ENCODE measurements at places on chromosomes 12 and 14.
A peak's percentile ranks its signal among the peaks of the same experiment; 100 is the strongest.

GRCh38 chr12:31749024-31749704 is 20.3 kb upstream of the AMN1 start:
- peak; percentile 99 for DNase-seq
- no peaks in the 10 kb centered on the region for H3K36me3 ChIP-seq
- peaks cover 2% of the 10 kb centered on the region for H3K4me1 ChIP-seq
- no peak overlapping the region for H3K4me3 ChIP-seq

GRCh38 chr14:51939755-51940301 is 49.5 kb upstream of the RTRAF start:
- no peak overlapping the region for H3K27ac ChIP-seq
- H3K4me1 ChIP-seq = no peaks in the 10 kb centered on the region
- no peak for DNase-seq

DNA sequence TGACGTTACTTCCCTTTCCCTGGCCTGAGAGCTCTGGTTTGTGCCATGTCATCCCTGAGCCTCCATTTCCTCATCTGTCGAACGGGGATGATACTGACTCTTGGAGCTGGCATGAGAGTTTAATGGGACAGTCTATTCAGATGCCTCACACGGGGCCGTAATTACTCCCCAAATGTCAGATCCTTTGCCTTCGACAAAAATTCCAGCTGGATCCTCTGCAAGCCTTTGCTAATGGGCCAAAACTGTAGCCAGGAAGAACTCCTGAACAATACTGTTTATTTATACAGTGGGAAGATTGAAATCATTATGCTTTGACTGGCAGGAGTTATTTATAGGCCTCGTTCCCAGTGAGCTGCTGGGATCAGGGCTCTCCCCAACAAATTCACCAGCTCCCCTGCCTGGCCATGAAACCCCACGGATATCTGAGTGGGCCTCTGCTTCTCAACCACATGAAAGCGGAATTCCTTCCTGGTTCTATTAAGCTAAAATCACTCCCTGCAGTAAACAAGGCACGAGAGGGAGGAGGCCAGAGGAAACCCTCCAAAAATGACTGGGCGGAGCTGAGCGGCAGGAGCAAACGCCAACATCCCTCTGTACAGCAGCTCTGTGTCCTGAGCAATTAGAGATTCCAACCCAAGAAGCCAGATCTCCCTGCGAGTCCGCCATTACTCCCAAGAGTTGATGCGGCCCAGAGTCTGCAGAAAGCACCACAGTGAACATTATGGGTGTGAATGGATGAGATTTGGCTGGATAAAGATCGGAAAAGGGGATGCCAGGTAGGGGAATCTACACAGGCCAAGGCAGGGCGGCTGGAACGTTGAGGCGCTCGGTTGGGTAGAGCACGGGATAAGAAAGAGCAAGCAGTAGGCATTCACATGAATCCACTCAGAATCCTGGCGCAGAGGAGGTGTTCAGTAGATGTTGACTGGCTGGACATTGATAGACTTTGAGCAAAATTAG is 326.1 kb downstream of the BCL11B start:
- H3K4me3 ChIP-seq = no peak overlapping the region
- no peaks in the 10 kb centered on the region for H3K36me3 ChIP-seq
- no peaks in the 10 kb centered on the region for H3K27me3 ChIP-seq
- no peak overlapping the region for H3K27ac ChIP-seq

DNA sequence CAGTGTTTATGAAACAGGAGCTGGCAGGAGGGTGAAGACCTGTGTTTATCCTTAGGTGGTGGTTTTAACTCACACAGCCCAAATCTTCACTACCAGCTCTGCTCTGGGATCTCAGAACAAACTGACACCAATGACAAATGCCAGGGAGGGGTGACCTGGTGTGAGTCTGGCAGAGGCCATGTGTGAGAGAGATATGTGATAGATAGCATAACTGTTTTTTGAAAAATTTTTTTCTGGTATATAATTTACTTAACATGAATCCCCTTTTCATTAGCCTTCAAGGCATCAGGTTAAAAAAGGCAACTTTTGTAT is 51.5 kb downstream of the SLC38A4 start:
- H3K4me3 ChIP-seq = no peak overlapping the region
- H3K36me3 ChIP-seq = no peaks in the 10 kb centered on the region
- no peaks in the 10 kb centered on the region for H3K27me3 ChIP-seq
- no peak overlapping the region for H3K27ac ChIP-seq
- peaks cover 8% of the 10 kb centered on the region for H3K4me1 ChIP-seq

- H3K4me1 ChIP-seq = no peaks in the 10 kb centered on the region
- no peak overlapping the region for H3K4me3 ChIP-seq
- H3K27me3 ChIP-seq = peaks cover 18% of the 10 kb centered on the region
- H3K27ac ChIP-seq = no peak overlapping the region
Observed at GRCh38 chr12:6914947-6915788, 788 bp downstream of the ENO2 start.

DNA sequence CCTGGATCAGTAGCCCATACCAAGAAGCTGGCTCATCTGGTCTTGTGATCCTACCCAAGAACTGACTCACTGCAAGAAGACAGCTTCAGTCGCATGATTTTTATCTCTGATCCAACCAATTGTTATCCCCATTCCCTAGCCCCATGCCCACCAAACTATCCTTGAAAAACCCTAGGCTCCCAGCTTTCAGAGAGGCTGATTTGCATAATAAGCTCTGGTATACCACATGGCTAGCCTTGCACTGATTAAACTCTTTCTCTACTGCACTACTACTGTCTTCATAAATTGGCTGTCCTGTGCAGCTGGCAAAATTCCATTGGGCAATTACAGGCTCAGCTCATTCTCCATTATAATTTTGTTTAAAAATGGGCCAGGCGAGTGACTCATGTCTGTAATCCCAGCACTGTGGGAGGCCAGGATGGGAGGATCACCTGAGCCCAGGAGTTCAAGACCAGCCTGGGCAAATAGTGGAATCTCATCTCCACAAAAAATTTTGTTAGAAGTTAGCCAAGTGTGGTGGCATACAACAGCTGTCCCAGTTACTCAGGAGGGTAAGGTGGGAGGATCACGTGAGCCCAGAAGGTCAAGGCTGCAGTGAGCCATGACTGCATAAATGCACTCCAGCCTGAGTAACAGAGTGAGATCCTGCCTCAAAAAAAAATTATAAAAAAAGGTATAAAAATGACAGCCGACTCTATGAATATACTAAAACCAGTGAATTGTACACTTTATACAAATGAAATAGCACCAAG is 76.7 kb upstream of the EIF5 start:
- no peaks in the 10 kb centered on the region for H3K4me1 ChIP-seq
- no peak overlapping the region for H3K4me3 ChIP-seq
- no peaks in the 10 kb centered on the region for H3K27me3 ChIP-seq
- peak; percentile 89 for DNase-seq

DNA sequence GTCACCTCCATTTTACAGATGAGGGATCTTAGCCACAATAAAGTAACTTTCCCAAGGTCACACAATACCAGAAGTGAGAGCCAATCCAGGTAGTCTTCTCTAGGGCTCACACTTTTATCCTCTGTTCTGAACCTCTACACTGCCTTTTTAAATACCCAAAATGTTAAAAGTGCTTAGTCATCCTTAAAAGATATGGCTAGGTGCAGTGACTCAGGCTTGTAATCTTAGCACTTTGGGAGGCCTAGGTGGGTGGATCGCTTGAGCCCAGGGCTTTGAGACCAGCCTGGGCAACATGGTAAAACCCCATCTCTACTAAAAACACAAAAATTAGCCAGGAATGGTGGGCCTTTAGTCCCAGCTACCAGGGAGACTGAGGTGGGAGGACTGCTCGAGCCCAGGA is 104.1 kb upstream of the PPP4R3A start:
- no peak for DNase-seq
- H3K36me3 ChIP-seq = no peaks in the 10 kb centered on the region
- no peaks in the 10 kb centered on the region for H3K27me3 ChIP-seq
- no peaks in the 10 kb centered on the region for H3K4me1 ChIP-seq
- H3K4me3 ChIP-seq = no peak overlapping the region

DNA sequence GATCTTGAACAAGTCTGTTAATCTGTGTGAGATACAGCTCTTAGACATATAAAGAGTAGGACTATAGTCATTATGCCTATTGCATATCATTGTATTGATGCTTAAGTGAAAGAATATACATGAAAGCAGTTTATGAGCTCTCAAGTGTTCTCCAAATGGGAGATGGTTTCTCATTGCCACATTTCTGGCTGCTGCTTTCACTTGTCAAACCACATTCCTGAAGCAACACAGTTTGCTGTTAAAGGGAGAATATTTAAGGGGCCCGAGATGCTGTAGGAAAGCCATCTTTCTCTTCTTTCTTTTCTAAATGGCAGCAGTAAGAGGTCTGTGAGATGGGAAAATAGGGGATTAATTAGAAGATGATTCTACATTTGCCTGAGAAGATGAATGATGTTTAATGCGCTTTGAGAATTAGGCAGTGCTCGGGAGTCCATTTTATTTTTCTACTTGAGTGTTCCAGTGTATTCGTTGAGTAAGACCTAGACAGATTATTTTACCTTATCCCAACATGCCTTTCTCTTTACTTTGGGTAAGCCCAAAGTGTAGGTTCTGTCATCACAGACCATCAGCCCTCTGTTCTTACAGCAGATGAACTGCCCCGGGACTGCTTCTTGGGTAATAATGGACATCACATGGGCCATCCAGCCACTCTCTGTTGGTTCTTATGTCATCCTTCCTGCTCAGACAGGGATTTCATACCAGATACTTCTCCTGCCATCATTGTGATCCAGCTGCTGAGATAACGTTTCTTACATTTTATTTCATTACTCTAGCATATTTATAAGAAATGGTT is 35.6 kb downstream of the ANO4 start:
- peaks cover 3% of the 10 kb centered on the region for H3K4me1 ChIP-seq
- no peaks in the 10 kb centered on the region for H3K36me3 ChIP-seq
- DNase-seq = peak; percentile 75
- peak overlapping the region; percentile 67 for H3K27ac ChIP-seq
- H3K27me3 ChIP-seq = no peaks in the 10 kb centered on the region
